ENCODE measurements at places on chromosomes 6 and 20.

DNA sequence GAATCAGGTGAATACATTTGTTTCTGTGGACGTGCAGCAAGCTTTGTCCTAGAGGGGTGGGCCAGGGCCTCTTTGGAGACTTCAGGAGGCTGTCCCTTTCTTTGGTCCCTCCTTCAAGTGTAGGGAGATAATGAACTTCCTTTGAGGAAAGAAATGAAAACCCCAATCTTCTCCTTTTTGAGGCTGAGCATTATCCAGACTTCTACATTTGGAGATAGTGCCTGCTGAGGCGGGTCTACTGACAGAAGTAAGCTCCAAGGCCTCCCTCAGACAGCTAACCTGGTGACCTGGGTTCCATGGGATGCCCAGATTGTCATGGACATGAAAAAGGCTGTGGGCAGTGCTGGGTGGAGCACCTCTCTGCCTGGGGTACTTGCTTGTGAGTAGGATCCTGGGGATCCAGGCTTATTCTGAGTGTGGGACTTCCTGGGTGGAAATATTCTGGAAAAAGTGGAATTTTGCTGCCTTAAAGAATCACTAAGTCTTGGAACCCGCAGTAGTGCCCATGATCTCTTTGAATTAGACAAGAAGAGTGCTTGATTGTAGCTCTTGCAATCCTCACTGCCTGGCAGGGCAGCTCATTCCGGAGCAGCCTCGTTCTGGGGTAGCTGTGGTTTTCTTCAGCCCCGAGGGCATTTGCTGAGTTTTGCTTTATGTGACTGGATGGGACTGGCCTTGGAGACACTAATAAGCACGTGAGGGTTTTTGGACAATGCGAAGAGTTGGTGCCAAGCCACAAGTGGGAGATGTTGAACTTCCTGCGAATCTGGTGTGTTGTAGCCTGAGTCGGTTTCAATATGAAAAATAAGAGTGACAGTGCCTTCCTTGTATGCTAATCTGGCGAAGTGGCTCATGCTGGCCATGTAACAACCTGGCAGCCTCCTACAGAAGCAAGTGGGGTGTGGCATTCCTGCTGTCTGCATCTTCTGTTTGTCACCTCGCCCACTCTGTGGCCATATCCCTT, 28.1 kb downstream of the SNRNP48 start:
- DNase-seq: no peak

DNA sequence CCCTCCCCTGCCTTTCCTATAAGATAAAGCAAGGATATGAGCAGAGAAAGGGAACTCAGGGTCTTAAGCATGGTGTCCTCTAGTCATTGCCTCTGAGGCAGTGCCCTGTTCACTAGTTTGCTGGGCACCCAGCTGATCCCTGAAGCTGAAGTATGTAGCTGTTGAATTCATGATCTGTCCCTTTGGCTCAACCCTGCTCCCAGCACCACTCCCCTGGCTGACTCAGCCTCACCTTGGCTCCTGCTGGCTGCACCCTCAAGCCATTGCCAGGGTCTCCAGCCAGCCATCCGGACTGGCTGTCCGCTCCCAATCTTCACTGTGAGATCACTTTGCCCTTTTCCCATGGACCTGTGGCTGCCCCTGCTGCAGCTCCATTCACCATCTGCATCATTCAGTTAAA, 25.9 kb upstream of the UST start:
- DNase-seq: no peak

DNA sequence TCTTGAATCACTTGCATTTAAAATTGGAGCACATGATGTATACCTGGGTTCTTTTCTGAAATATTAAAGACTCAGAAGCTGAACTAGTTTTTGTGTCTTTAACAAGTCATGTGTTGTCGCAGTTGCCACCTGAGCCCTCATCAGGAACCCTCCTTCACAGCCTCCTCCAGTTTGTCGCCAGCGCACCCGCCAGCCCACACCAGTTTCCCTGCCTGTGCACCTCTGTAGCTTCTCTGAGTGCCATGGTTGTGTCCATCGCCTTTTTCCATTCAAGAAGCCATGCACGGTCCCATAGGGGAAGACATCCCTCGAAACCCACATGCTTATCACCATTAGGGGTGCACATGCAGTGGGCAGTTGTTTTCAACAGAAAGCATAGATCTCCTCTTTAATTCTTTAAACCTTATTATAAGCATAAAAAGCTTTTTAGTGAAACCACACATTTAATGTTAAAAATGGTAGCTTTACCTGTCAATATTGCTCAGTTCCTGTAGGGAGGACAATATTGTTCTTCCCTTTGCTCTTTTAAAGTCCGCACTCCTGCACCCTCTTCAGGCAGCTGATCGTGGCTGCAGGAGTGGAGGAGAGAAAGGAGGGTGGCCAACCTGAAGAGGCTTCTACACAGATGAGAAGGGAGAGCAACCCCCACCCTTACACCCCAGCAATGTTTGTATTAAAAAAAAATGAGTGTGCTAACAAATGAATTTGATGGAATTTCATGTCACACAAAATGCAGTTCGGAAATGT, 121.9 kb downstream of the CFAP61 start:
- no peak for DNase-seq

GRCh38 chr6:27532820-27533538, 60.1 kb upstream of the ZNF184 start:
- DNase-seq: no peak

DNA sequence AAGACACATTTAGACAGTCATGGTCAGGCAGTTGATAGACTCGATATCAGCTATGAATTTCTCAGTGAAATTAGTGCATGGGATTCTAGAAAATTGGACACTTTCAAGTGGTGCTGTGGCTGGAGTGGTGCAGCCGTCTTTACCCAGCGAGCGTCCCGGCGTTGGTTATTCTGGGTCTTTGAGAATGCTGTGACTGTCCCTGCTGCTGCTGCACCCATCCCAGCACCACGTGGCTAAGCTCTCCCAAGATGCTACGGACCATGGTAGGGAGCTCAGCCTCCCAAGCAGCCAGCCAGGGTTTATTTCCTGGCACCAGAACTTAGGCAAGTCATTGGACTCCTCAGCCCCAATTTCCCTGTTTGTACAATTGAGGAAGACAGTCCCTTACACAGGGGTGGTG, 147.2 kb upstream of the RPS6KA2 start:
- no peak for DNase-seq

DNA sequence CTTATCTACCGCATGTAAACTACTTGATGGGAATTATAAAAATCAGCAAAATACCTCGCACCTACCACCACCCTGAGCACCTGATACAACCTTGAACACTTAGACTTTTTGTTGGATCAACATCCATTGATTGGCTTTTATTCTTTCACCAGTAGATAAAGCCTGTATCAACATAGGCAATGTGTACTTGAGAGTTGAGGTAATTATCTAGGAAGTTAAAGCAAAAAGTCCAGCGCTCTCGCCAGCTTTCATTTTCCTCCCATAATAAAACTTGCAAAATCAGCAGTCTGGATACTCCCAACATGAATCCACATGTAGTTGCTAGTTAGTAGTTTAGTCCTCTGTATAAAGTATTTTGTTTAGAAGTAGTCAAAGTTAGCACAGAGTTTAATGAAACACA, 132.0 kb upstream of the PRDM1 start:
- no peak for DNase-seq

- no peak for DNase-seq
Observed at GRCh38 chr6:10078581-10078980, 336.3 kb downstream of the TFAP2A start.

DNA sequence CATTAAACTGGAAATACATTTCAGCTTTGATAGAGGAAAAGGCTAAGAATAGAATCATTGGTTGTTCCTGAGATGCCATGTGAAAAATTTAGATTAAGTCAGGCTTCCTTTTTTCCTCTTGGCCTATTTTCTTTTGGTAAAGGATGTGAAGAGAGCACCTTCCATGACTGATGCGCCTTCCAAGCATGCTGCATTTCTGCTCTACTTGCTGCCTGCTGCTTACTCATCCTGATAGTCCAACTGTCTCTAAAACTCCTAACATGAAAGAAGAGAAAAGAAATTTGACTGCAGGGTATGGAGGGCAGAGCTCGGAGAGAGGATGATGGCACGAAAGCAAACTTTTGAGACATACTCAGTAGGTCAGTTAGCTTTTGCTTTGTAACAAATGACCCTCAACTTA, 28.8 kb downstream of the SNAP25 start:
- DNase-seq: no peak

DNA sequence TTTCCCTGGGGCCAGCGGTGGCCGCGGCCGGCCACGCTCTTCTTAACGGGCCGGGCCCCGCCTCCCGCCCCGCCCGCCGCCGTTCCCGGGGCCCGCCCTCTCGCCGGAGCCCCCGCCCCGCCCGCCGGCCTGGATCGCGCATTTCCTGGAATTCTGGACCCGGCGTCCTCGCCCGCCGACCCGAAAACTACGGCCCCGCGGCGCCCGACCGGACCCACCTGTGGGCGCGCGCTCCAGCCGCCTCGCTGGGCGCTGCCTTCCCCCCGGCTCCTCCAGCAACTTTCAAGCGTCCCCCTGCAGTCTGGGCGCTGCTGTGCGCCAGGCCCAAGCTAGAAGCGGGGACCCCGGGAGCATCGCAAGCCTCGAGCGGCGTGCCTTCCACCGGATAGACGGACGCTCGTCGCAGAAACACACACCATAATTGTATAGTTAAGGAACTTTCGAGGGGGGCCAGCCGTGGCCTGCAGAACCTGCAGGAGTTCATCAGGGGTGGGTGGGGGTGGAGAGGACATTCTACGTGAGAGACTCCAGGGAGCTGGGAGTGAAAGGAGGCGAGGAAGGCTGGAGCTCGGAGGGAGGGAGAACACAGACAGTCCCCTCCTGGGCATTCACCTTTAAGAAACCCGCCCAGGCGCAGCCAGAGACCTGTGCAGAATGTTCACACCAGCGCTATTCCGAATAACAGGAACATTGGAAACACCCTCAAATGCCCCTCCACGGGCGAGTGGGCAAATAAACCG, at the start of gene ADA:
ADA (minus strand) TSS at position 16 of the 740 bp plus-strand sequence. CDS start 92 bp downstream, outside the sequence.
- DNase-seq: peak; percentile 44

- DNase-seq: no peak
Observed at GRCh38 chr6:45698046-45698445, 317.6 kb downstream of the CLIC5 start.

- peak; percentile 15 for DNase-seq
Observed at GRCh38 chr20:10385850-10386544, 48.0 kb downstream of the MKKS start.

DNA sequence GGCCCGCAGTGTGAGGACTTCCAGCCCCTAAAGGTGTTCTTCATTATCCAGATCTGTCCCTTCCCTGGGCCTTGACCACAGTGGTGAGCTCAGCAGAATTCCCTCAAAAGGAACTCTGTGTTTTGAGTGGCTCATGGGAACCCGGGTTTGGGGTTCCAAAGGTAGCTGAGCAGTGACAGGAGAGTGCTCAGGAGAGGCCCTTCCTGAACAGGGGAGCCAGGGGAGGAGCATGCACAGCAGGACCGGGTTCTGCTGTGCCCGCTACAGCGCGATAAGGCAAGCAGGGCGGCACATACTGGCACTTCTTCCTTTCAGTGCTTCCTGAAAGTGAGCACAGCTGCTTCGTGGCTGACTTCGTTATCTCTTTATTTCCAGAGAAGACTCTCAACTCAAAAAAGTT, 88.3 kb downstream of the SSR1 start:
- peak; percentile 77 for DNase-seq

DNA sequence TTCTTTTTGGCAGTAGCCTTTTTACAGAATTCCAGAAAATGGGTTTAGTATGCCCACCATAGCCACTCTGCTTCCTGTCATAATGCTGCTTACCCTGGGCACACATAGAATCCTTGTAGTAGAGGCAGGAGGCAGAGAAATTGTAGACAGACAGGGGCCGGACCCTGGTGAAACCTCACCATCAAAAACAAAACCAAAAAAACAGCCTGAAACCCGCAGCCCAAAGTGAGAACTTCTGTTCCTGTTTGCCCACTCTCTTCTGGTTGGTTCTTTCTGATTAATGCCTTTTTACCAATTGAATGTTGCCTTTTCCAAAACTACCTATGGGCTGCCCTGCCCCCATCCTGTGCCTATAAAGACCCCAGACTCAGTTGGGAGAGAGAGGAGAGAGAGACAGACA, 188.2 kb downstream of the CDKAL1 start:
- no peak for DNase-seq

- DNase-seq: no peak
Observed at GRCh38 chr6:152404936-152405595, 232.1 kb downstream of the SYNE1 start.

GRCh38 chr6:165571721-165572132, 91.3 kb downstream of the PDE10A start:
- DNase-seq: no peak

GRCh38 chr6:139323511-139324300, 31.9 kb upstream of the TXLNB start:
- peak; percentile 46 for DNase-seq

GRCh38 chr6:149503276-149503675, 18.5 kb upstream of the ZC3H12D start:
- DNase-seq: no peak

- no peak for DNase-seq
Observed at GRCh38 chr6:66851930-66852329, 1144.9 kb upstream of the EYS start.

- DNase-seq: no peak
Observed at GRCh38 chr6:41693281-41694240, 41.8 kb downstream of the TFEB start.

DNA sequence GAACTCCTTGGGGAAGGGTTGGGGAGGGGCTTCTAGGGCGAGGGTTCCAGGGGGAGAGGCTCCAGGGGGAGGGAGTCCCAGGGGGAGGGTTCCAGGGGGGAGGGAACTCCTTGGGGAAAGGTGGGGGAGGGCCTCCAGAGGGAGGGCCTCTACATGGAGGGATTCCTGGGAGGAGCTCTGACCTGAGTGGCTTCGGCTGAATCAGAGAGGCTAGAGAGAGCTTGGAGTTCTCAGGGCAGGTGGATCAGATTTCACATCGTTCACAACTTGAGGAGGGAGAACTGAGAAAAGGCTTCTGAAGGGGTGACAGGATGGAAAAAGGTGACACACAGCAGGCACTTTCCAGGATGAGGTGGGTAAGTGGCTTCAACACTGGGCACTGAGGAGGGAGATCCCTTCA, 49.1 kb downstream of the DAAM2 start:
- DNase-seq: no peak

DNA sequence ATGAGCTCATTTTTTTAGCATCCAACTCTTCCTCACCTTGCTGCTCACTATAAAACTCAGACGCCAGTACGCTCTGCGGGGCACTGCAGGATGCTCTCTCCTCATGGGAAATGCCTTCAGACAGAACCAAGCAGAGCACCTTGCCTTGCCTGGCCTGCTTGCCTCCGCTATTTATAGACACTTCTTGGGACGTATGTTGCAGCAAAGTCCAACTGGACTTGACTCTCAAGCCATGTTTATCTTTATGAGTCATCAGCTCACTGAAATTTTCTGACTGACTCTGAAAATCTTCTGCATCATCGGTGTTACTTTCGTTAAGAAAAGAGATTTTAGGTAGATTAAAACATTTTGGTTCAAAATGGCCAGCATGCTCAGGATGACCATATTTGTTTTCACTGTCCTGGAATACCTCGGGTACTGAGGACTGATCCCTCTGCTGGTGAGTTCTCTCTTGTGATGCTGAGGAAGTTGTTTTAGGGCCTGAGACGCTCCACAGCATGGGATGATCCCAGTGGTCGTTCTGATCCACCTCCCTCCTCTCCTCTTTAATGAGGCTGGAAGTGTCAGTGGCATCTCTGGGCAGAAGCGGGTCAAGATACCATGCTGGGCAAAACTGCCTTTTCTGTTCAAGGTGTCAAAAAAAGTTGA, 204.5 kb downstream of the KIF16B start:
- DNase-seq: no peak

- peak; percentile 34 for DNase-seq
Observed at GRCh38 chr20:8131598-8132483, at the start of gene PLCB1. TSS of gene PLCB1 (plus strand) at chr20:8132266. CDS start at chr20:8132652, 386 bp downstream.

Measured in erythroblast (primary cell).